H9 (cell line): ENCODE measurements at places on chromosomes 16 and 17. TPM values are rescaled to one million over a fixed set of nuclear protein-coding genes. Genes with fewer than 3 reads are reported as not detected.

DNA sequence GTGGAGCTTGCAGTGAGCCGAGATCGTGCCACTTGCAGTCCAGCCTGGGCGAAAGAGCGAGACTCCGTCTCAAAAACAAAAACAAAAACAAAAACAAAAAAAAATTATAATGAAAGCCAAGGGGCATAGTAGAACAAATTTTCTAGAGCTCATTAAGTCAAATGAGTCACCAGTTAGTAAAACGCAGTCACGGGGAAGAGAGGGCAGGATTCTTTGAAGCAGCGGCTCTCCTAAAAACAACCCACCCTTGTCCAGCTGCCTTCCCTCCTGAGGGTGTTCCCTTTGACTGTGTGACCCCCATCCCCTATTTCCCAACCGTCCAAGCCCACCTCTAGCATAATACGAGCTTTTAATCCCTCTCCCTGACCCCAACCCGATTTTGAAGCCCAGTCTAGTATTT lies 44.1 kb upstream of the STH start:
- no peaks in the 10 kb centered on the region for H3K36me3 ChIP-seq
- H3K4me3 ChIP-seq, result no peak overlapping the region
- no peaks in the 10 kb centered on the region for H3K27me3 ChIP-seq

- H3K27me3 ChIP-seq, result no peaks in the 10 kb centered on the region
- no peaks in the 10 kb centered on the region for H3K4me1 ChIP-seq
- H3K4me3 ChIP-seq, result no peak overlapping the region
- H3K27ac ChIP-seq, result no peak overlapping the region
Measured at GRCh38 chr17:65175952-65176351, 38.8 kb downstream of the RGS9 start.

DNA sequence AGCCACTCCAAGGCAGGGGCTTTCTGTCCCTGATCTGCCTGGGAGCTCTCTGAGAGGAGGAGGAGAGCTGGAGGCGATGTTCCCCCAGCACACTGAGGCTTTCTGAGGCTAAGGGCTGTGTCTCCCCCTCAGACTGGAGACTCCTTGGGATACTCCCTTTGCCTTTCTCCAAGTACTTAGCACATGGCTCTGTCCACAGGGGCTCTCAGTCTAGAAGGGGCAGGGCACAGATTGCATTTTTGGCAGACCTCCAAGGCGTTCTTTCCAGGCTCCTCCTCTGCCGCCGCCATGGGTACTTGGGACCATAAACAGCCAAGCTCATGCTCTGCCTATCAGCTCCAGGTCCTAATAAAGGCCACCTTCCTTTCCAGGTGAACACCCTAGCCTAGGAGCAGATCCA lies 1.8 kb upstream of the GIP start:
- H3K27ac ChIP-seq, result no peak overlapping the region
- DNase-seq, result no peak
- H3K27me3 ChIP-seq, result no peaks in the 10 kb centered on the region
- no peaks in the 10 kb centered on the region for H3K36me3 ChIP-seq

- peak; percentile 81 for DNase-seq
- no peaks in the 10 kb centered on the region; the same call in 1 of the 2 replicates for H3K4me1 ChIP-seq
- no peak overlapping the region for H3K27ac ChIP-seq
- H3K4me3 ChIP-seq, result no peak overlapping the region; the same call in 2 of the 3 replicates
Measured at GRCh38 chr16:70694088-70694867, 8.4 kb upstream of the MTSS2 start.

DNA sequence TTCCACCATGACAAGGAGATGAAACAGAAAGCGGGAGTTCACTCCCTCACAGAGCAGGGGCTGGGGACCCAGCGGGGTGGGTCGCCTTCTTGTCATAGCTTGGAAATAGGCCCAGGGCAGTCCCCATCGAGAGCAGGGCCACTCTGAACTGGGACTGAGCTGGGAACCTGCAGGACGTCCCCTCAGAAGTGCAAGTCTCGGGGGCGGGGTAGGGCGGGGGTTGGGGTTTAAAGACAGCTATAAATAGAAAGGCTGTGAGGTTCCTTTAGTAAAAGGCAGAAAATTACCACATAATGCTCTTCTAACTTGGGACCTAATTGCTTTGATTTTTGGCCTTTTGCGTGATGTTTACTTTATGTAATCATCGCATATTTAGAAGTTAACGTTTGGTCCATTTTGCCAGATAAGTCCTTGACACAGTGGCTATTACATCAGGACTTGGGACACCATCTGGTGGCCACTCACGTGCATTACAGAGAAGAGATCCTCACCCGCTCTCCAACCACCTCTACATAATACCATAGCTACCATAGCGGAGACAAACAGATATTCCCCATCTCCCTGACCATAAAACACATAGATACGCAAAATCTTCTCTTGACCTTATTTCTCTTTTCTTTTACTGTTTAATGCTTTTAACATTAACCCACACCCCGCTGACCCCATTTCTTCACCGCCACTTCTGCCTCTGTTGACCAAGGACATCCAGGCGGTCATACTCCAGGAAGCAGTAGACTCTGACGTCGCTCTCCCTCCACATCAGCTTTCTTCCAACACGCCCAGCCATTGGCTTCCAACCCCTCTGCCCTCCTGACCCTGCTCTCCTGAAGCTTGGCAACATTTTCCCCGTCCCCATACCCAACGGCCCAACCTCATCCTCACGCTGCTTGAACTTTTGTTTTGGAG lies 27.5 kb upstream of the PIK3R6 start:
- no peaks in the 10 kb centered on the region for H3K36me3 ChIP-seq
- H3K4me1 ChIP-seq, result no peaks in the 10 kb centered on the region
- H3K27me3 ChIP-seq, result no peaks in the 10 kb centered on the region
- H3K27ac ChIP-seq, result no peak overlapping the region

GRCh38 chr17:82414548-82415281 lies 3.4 kb upstream of the HEXD start:
- peaks cover 9% of the 10 kb centered on the region for H3K36me3 ChIP-seq
- no peaks in the 10 kb centered on the region for H3K4me1 ChIP-seq
- no peak overlapping the region for H3K27ac ChIP-seq
- H3K4me3 ChIP-seq, result peak overlapping the region; percentile 27; the same call in 1 of the 3 replicates
- DNase-seq, result peak; percentile 95

DNA sequence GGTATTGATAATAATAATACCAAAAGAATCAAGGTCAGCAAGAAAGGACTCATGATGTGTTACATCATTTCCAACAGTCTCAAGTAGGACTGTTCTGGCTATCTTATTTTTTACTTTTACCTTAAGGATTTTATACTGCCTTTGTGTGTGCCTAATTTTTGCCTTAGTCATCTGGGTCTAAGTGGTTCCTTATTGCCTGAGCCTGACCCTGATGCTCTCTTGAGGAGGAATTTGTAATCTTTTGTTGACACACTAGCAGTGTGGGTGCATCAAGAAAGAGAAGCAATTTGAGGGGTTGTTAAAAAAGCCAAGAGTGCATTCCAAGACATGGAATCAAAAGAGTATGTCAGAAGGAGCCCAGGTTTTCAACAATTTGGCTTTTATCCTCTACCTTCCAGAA lies 59.3 kb downstream of the TMEM100 start:
- no peaks in the 10 kb centered on the region for H3K36me3 ChIP-seq
- no peak for DNase-seq
- no peaks in the 10 kb centered on the region for H3K4me1 ChIP-seq

DNA sequence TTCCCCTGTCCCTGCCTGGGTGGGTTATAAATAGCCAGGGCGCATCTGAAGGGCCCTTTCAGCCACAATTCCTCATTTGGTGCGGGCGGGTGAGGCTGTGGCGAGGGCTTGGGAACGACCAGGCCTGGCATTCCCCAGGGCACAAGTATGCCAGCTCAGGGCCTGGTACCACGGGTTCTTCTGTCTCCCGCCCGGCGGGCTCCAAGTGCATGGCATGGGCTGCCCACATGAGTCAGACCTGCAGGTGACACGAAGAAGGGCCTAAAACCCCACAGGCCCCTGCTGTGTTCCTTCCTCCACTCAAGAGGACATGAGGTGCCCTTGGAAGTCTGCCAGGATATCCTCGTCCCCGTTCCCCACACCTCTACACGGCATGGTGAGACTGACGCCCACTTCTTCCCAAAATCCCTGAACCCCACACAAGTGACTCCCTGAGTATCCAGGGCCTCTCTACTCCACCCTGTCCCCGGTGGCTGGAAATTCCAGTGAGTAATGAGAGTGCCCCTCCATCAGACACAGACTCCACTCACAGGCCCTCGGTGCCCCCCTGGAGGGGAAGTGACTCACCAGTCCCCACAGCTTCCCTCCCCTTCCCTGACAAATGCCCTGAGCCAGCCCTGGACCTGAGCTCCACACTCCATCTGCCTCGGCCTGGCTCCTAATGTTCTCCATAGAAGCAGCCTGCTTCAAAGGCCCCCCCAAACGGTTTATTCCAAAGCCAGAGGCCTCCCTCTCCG lies 68.8 kb downstream of the ABR start:
- peak overlapping the region; percentile 36; the same call in 2 of the 3 replicates for H3K4me3 ChIP-seq
- H3K36me3 ChIP-seq, result no peaks in the 10 kb centered on the region
- no peaks in the 10 kb centered on the region; the same call in 1 of the 2 replicates for H3K27me3 ChIP-seq
- peaks cover 5% of the 10 kb centered on the region; the same call in 1 of the 2 replicates for H3K4me1 ChIP-seq

DNA sequence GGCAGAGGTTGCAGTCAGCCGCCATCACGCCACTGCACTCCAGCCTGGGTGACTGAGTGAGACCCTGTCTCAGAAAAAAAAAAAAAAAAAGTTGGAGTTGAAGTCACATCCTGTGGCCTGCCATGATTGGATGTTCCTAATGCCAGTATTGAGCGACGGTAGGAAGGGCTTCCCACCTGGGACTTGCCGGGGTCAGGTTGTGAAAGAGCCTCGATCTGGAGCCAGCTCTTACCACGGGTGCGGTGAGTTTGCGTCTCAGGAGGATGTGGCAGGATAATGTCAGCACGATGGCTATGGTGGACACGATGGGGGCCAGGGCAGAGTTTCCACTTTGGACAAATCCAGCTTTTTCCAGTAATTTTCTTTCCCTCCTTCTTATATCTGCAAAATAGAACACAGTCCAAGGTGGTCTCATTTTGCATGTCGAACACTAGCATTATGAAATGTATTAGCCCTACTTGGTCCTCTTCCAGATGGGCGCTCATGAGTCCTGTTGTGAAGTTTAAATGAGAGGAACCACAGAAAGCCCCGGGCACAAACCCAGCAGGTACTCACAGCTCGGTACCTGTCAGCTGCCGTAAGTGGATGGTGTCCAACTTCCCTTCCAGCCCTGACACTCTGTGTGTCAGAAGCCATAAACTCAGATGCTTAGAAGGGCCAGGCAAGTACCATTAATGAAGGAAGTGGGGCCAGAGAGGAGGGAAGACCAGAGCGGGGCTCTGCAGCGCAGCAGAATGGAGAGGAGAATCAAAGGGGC lies 22.2 kb downstream of the ABCC12 start:
- H3K27ac ChIP-seq, result no peak overlapping the region
- no peaks in the 10 kb centered on the region for H3K36me3 ChIP-seq
- H3K27me3 ChIP-seq, result no peaks in the 10 kb centered on the region
- no peaks in the 10 kb centered on the region for H3K4me1 ChIP-seq
- no peak for DNase-seq

DNA sequence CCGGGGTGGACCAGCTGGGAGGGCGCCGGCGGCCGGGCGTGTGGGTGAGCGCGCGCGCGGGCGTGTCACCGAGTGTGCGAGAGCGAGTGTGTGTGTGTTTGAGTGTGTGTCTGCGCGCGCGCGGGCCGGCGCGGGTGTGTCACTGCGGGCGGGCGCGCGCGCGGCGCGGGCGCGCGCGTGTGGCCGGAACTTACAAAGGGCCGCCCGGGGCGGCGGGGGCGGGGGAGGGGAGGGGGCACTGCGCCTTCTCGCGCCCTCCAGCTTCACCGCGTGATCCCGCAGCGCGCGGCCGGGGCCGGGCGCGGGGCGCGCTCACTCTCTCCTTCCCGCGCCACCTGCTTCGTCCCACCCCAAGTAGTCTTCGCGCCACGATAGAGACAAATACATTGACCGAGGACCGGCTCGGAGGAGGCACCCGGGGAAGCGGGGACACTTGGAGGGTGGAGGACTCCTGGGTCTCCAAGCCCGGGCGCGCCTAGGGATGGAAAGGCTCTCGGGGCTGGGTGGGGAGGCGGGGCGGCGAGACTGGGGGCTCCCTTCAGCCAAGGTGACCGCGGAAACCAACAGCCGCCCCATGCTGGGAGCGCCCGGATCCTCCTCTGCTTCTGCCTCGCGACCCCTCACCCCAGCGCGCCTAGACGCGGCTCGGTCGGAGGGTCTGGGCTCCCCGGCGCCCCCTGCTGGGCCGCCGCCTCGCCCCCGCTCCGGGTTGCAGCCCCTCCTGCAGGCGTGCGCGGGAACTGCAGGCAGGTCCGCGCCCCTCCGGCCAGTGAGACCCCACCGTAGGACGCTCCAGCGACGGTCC lies at the start of gene SRCIN1:
SRCIN1 (minus strand) TSS at position 112 of the 805 bp plus-strand sequence. CDS start 247 bp downstream, outside the sequence.
- no peak within 1 kb of the TSS for H3K27ac ChIP-seq
- no peaks in the 10 kb centered on the region for H3K36me3 ChIP-seq
- DNase-seq, result peak; percentile 80
- H3K4me1 ChIP-seq, result peaks cover 32% of the 10 kb centered on the region

DNA sequence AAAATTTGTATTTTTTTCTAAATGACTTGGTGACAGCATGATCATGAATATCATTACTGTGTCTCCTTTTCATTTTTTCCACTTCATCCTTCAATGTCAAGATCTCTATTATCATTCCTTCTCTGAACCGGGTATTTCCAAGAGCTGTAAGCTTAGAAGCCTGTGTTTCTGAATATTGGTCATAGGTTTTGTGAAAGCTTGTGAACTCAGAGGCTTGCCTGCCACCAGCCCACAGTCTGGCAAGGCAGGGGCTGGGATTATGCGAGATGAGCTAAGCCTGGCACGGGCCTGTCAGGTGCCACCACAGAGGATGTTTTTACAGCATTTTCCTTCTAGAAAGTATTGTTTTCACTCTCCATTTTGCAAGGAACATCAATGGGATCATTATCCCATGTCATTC lies 92.8 kb downstream of the MYH10 start:
- H3K4me3 ChIP-seq, result no peak overlapping the region
- no peaks in the 10 kb centered on the region for H3K4me1 ChIP-seq
- no peak for DNase-seq
- no peaks in the 10 kb centered on the region for H3K27me3 ChIP-seq

DNA sequence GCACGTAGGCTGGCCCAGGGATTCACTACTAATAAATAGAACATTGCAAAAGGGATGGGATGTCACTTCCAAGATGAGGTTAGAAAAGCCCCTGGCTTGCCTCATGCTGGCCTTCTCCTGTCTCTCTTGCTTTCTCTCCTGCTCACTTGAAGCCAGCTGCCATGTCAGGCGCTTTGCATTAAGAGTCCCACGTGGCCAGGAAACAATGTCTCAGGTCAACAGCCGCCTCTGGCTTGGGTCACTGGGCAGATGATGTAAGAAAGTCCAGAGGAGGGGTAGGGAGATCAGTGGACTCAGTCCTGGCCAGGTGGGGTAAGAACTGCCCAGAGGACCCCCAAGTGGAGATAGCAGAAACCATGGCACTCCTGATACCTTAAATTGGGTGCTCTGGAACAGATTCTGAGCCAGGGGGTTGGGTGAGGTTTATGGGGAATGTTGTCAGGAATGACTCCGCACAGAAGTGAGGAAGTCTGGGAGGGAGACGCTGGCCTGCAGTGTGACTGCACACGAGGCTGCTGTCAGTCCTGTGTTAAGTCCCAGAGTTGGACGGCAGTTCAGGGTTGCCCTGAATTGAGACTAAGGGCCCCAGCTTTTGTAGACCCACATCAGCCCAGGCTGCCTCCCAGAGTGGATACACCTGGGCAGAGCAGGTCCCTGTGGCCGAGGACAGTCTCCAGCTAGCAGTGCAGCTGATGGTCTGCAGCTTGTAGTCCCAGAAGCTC lies 17.7 kb downstream of the C16orf82 start:
- H3K4me3 ChIP-seq, result no peak overlapping the region
- H3K36me3 ChIP-seq, result no peaks in the 10 kb centered on the region
- H3K27me3 ChIP-seq, result no peaks in the 10 kb centered on the region

Gene ACLY
- 279 and 289 TPM in 2 replicates for total RNA-seq

Gene MYH3
- total RNA-seq, result 1.9 and 2.9 TPM in 2 replicates

Gene MARVELD3
- 25.2 and 27.0 TPM in 2 replicates for total RNA-seq

Gene MYH11
- total RNA-seq, result 0.42 and 0.88 TPM in 2 replicates

Gene TEX19
- 1.4 and 1.5 TPM in 2 replicates for total RNA-seq

Gene GRAPL
- total RNA-seq, result 0.55 TPM in 1 of 2 replicates, not detected in the other
